ENCODE measurements at places on chromosomes 5 and 9.

DNA sequence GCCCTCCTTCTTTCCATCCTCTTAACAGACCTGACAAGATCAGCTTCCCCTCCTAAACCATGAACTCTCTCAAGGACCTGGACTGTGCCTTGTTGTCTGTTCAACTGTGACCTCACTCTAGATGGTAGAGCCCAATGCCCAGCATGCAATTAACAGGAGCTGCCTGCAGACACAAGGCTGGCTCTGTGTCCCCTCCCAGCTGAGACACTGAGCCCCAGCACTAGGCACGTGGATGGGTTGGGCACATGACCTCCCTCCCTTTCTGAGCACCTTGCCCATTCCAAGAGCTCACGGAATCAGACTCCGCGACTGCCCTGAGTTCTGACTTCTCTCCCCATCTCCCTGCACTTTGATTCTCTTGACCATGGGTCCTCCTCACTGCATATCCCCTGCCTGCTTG lies 93.5 kb upstream of the LRRTM2 start:
- DNase-seq: no peak

DNA sequence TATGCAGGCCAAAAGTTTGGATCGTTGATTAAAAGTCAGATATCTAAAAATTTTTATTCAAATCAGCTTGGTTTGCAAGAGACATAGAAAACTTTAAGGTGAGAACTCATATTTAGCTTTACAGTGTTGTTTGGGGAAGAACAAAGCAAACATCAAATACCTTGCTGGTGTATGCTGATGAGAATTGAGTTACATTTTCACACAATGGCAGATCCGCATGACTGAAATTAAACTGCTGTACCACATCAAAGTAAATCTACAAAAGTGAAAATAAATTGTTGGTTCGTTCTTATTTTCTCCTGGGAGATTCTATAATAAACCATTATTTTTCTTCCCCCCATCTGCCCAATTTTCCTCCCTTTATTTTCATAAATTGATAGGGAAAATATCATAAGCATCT lies 198.2 kb upstream of the PCSK5 start:
- no peak for DNase-seq

GRCh38 chr5:175750511-175750931 lies 92.7 kb downstream of the HRH2 start:
- DNase-seq: no peak

DNA sequence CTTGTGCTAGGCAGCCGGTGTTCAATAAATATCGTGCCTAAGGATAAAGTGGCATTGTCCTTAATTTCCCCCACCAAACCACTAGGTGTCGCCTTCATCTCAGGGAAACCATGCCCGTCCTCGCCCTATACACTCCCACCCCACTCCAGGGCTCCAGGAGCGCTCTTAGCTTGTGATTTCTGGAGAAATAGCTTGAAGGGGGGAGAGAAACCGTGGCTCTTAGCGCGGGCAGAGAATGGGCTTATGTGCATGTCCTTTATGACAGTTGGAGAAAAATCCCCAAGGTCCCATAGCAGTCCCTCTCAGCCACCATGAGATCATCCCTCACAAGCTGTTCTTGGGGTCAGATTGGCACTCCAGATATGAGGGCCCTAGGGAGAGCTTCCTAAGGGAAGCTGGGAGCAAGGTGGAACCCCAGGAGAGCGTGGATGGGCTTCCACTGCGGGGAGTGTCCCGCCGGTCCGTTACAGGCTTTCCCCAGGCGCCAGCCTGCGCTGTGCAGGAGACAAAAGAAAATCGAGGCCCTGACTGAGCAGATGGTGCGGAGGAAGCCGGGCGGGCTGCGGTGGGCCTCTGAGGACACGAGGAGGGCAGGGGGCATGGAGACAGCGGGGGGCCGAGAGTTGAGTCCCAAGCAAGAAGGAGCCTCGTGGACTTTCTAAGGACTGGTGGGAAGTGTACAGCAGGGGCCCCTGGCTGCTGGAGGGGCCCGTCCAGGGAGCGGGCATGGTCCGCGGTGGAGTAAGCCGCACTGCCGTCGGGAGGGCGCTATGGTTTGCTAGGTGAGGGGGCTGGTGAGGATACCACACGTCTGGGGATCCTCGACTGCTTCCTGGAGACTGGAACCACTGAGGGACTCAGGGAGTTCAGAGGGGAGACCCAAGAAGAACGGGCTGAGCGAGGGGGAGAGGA lies 750 bp upstream of the NPR2 start:
- DNase-seq: peak; percentile 29

DNA sequence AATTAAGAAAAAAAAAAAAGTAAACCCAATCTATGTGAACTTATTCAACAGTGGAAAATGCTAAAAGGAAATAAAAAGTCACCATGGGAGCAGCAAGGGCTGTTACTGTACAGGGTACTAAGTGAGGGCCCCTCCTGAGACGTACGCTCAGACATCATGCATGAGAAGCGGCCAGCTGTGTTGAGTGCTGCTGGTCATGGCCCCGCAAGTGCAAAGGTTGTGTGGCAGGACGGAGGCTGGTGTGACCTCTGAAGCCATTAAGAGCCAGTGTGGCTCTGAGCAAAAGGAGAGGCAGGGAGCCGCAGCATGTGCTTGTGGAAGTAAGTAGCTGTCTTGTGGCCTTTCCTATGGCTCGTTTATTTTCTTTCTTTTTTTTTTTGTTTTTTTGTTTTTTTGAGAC lies 3.1 kb upstream of the ZNF79 start:
- no peak for DNase-seq

- DNase-seq: no peak
These were observed 129.1 kb upstream of the SPRY4 start for GRCh38 chr5:142453932-142454331.

GRCh38 chr5:51465165-51465564 lies 81.9 kb downstream of the ISL1 start:
- no peak for DNase-seq

DNA sequence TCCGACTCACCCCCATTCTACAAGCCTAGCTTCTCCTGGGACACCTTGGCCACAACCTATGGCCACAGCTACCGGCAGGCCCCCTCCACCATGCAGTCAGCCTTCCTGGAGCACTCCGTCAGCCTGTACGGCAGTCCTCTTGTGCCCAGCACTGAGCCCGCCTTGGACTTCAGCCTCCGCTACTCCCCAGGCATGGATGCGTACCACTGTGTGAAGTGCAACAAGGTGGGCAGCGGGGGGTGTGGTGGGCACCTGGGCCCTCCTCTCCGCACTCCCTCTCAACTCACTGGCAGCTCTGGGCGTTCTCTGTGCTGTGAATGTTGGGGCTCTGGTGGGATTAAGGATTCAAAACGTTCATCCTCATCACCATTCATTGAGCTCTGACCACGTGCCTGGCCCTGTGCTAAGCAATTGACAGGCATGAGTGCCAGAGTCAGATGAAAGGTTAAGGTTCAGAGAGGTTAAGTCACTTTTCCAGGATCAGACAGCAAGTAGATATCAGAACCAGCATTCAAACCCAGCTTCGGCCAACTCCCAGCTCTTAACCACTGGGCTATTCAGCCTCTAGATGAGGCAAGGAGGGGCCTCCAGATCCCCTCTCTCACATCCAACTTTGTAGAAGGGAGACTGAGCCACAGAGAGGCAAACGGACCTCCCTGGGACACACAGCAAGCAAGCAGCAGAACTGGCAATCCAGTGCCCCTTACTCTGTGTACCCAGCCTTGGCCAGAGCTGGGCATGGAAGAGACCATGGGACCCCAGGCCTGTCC lies 9.9 kb downstream of the GFI1B start:
- no peak for DNase-seq

- no peak for DNase-seq
These were observed 16.4 kb upstream of the ADAMTSL1 start for GRCh38 chr9:18457510-18457909.

DNA sequence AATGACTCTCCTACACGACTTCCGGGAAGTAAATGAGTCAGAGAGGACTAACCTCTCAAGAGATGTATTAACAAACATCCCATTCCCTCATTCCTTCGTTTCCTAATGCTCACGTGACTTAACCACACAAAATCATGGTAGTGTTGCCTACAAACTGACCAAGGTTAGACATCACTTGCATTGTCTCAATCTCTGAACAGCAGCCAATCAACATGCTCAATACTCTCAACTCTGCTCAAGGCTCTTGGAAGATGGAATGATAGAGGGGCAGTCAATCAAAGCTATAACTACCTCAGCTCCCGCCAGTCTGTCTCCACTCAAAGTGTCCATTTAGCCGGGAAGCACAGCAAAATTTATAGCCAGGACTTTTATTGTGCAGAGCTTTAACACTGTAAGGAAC lies 143.8 kb upstream of the PIK3R1 start:
- DNase-seq: no peak

DNA sequence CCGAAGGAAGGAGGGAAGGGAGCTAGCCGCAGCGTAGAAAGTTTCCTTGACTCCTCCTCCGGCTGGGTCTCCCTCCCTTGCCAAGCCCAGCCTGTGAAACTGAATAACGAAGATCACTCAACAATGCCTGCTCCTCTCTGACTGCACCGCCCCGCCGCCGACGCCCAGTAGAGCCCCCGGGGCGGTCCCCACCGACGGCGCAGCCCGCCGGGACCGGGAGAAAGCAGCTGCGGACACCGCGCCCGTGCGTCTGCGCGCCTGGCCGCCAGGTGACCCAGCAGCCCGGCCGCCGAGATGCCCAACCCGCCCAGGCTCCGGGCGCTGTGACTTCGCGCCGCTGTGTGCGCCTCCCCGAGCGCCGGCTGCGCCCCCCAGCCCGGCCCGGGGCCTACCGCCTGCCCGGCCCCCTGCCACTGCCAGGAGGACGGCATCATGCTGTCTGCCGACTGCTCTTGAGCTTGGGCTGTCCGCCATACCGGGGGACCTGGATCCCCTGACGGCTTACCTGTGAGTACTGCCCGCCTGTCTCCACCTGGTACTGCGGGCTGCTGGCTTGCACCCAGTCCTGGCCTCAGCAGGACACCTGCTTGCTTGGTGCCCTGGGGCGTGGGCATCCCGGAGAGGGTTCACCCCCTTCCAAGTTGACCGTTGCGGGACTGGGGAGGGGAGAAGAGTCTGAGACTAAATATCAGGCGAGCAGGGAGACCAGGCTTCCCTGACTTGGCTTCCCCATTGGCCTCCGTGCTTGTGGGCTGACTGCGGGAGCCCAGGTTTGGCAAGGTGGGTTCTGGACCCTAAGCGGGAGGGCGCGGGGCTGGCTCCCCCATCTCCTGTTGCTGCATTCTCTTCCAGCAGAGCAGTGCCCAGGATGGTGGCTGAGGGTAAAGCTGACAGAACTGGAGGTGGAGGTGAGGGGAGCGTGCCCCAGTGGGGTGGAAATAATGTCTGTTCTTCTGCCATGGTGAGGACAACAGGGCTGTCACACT lies 26.2 kb upstream of the SPTLC1 start:
- DNase-seq: no peak

DNA sequence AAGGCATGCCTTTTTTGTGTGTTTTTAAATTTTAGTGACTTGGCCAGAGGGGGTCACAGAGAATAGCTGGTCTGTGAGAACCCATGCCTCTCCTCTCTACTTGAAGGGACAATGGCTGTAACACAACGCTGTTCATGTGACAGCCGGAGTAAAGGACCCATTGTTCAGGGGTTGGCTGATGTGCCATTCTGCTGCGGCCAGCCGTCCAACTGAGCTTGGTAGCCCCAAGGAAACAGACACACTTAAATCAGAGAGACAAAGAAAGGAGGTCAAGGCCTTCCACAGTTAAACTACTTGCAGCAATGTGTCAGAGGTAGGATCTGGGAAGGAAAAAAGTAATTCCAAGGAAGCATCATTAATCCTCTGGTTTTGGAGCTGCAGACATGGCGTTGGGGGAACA lies 8.1 kb downstream of the MEGF10 start:
- no peak for DNase-seq

DNA sequence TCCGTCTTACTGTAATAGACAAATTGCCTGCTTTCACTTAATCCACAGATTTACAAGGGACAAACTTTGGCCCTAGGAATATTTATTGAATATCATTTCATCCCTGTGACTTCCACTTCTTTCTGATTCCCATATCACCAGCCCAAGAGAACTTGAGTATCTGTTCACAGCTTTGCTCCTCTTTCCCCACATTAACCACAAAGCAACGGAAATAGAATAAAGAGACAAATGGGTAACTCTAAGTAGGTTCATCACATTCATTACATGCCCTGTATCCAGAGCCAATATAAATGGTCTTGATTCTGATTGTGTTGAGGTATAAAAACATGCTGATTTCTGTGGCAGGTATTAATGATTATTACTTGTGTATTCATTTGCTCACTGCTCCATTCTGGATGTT lies 41.9 kb downstream of the TMEM252 start:
- DNase-seq: no peak

DNA sequence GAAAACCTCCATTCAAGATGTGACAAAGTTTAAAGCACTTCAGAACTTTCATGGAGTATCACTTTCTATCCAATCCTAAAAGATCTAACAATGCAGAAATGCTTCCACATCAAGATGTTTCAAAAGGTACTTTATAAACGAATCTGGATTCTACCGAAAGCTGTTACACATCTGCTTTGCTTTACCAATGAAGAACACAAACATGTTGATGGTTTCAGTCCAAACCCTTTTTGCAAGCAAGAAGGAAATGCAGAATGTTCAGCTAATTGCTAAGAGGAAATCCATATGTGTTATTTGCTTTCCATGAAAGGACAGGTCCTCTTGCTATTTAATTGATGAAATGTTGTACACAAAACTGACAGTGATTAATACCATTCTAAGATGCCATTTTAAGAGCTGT lies 419.6 kb downstream of the EFNA5 start:
- DNase-seq: no peak

DNA sequence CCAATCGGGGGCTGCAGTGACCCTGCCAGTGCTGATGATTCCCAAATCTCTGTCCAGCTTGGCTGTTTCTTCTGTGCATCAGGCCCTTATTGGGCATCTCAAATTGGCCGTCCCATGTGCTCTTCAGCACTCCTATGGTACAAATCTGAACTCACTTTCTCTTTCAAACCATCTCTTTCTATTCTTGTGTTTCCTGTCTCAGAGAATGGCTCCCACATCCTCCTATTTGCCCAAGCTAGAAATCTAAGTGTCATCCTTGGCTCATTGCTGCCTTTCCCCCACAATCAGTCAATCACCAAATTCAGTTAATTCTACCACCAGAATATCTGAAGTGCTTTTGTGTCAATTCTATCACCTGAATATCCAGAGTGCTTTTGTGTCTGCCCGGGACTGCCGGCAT lies 336.6 kb downstream of the CWC27 start:
- no peak for DNase-seq

GRCh38 chr5:29894668-29895067 lies 1298.8 kb upstream of the CDH6 start:
- no peak for DNase-seq

Measured in NCI-H1417 treated with DMSO at 0.1 percent for 48 hours (cell line).